ENCODE measurements at places on chromosomes 11 and 22.

GRCh38 chr11:70853068-70853769 lies 399.2 kb downstream of the SHANK2 start:
- DNase-seq, result no peak

- no peak for DNase-seq
Measured at GRCh38 chr11:117614728-117615127, 182.3 kb downstream of the DSCAML1 start.

GRCh38 chr22:47277531-47277930 lies 515.1 kb downstream of the TBC1D22A start:
- no peak for DNase-seq

DNA sequence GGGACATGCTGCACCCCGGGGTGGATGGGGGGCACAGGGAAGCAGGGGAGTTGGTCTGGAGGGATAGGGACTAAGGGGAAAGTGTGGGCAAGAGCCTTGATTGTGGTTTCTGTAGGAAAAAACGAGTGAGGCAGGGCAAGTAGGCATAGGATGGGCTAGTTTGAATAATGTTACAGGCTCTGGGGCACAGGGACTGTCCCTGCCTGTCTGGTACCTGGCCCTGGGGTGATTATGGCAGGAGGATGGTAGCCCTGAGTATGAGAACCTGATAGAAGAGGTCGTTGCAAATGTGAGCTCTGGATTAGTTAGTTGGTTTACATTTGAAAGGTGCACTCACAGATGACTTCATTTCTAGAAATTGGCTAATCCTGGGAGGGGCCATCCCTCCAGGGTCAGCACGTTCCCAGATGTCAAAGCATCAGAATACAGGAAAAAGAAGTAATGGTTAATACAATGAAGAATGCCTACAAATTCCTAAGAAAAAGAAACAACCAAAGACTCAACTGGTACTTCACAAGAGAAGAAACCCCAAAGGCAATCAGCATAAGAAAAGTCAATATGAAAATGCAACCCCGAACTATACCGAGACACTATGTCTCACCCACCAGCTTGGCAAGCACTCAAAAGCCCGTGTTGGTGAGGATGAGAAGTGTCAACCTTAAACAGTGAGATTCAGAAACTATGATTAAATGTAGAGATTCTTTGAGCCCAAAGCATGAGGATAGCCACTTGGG lies 11.3 kb upstream of the SMIM38 start:
- DNase-seq, result no peak

DNA sequence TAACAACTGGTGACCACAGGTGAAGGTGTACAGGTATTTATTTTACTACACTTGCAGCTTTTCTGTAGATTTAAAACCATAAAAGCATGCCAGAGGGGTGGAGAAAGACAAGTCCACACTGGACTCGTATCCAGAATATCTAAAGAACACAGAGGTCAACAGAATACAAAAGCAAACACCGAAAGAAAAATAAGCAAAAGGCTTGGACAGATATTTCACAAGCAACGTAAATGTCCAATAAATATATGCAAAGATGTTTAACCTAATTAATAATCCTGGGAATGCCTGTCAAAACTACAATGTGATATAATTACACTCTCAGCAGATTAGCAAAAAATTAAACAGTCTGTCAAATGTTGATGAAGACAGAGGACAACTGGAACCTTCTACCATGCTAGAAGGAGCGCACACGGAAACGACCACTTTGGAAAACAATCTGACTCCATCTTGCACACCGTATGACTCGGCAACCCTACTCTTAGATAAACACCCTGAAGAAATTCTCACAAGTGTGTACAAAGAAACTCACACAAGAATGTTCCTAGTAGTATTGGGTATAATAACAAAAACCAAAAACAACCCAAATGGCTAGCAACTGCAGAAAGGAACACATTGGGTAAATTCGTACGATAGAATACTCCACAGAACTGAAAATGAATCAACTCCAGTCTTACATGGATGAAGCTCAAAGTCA lies 27.2 kb downstream of the GNB1L start:
- no peak for DNase-seq

DNA sequence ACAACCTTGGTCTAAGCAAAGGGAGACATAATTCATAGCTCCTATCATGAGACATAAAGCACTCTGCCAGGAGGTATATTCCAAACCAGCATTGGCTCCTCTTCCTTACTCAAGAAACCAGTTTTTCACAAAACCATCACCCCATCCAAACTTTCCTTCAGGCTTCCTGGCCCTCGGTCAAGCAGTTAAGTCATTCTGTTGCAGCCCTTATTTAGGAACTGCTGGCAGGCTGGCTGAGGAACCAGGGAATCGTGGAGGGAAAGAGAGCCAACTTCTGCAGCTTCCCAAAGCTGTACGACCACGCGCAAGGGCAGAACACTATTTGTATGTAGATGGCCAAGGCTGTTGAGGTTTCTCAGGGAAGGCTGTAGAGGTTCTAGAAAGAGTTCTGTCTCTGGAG lies 680 bp downstream of the IFT46 start:
- no peak for DNase-seq

DNA sequence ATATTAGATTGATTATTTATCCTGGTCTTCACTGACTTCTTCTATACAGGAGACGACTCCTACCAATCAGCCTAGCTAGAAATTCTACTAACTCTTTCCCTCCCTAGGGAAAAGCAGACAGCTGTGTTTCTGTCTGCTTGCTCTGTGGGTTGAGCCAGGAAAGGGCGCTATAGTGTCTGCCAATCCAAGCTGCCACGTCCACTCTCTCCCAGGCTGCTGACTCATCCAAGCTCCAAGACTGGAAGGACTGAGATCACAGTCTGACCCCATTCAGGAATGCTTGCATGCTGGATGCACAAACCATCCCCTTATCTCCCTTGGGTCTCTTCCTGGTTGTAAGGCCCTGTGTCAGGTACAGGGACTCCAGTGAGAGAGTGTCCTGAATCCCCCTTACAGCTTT lies 955.6 kb downstream of the OPCML start:
- peak; percentile 98 for DNase-seq

GRCh38 chr22:31715147-31715778 lies 34.7 kb downstream of the PRR14L start:
- no peak for DNase-seq

DNA sequence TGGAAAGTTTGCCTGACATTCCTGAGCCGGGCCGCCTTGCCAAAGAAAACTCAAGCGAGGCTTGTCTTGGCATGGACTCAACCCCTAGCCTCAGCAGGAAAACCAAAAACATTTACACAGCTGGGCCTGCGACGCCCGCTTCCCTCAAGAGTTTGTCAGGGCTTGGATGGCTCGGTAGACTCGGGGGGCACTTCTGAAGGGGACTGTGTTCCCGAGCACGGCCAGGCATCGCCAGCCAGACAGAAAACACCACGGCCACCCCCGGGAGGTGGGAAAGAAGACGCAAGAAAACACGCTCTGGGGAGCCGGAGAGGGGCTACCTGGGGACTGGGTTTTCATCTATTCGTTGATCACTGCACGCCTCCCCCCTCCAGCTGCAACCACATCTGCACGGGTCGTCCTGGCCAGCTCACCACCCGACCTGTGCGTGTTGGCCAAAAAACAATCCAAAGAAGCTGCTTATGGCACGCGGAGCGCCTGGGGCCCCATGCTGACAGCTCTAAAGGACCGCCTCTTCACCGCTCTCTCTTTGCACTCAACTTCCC lies 380.7 kb downstream of the MN1 start:
- peak; percentile 98 for DNase-seq

DNA sequence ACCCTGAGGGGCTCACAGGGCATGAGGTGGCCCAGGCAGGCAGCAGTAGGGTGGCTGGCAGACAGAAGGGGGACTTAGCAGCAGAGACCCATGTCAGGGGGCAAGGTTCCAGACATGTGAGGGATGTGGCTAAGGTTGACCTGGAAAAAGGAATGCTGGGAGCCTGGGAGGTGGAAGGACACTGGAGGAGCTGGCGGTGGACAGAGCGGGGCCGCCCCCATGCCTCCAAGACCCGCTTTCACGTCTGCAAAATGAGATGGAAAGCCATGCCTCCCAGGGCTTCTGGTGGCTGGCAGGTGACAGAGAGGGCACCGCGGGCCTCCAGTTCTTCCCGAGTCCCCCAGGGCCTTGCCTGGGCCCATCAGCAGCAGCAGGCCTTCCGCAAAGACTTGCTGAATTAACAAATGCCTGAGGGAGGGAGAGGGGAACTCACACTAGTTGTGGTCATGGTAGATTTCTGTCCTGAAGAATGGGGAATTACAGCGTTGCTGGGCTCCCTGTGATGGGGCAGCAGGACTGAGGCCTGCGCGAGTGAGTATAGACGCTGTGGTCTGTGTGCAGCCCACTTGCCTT lies 23.1 kb upstream of the SOX10 start:
- DNase-seq, result no peak

DNA sequence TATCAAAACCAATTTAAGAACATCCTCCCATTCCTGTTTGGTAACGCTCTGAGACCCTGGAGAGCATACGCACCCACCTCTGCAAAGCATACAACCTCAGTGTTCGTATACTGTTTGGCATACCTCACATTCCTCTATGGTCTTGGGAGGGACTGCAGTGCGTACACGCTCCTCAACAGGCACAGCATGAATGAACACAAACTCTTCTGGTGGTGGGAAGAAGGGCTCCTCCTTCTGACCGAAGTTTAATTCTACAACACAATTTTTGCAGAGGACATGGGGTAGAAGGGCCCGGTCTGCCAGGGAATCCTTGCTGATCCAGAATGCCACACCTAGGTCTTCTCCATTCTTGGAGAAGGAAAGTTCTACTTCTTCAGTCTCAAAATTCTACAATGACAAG lies 5.3 kb downstream of the HNRNPUL2 start:
- DNase-seq, result peak; percentile 54

DNA sequence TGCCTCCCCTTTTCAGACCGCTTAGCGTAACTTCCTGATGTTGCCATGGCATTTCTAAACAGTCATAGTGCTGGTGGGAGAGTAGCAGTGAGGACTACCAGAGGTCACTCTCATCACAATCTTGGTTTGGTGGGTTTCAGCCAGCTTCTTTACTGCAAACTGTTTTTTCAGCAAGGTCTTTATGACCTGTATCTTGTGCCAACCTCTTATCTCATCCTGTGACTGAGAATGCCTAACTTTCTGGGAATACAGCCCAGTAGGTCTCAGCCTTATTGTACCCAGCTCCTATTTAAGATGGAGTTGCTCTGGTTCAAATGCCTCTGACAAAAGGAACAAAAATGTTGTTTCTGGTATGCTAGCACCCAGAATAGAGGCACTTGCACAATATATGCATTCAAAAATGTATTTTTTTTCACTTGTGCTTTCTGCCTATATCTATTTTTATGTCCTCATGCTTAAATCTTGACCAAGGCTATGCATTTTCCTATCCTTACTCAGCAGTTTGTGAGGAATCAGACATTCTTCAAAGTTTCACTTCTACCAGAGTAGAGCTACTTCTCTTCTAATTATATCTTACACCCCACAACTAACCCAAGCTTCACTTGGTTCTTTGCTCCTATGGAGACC lies 16.1 kb upstream of the OR51M1 start:
- peak; percentile 79 for DNase-seq

DNA sequence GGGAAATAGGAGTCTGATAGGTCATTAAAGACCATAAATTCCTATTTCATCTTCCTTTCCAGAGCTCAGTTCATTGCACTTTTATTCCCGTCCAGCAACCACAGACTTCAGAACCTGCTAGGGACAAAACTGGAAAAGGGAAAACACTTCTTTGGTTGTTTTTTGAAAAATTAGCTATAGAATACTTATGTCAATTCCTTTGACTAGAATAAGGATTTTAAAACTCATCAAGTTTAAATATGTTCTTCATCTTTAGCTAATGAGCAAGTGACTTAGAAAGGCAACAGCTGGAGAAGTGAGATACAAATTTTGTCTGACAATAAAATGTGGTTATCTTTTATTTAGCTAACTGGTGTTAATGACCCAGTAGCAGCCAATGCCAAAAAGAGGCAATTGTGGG lies 206.9 kb downstream of the SOX6 start:
- DNase-seq, result no peak

GRCh38 chr11:79155237-79155636 lies 285.6 kb downstream of the TENM4 start:
- DNase-seq, result no peak

Measured in fibroblast of skin of back (primary cell).